Activated CD8-positive, alpha-beta T cell treated with anti-CD3 and anti-CD28 coated beads for 36 hours (primary cell): ENCODE measurements at places on chromosomes 5 and 9.
A peak's percentile ranks its signal among the peaks of the same experiment; 100 is the strongest.

DNA sequence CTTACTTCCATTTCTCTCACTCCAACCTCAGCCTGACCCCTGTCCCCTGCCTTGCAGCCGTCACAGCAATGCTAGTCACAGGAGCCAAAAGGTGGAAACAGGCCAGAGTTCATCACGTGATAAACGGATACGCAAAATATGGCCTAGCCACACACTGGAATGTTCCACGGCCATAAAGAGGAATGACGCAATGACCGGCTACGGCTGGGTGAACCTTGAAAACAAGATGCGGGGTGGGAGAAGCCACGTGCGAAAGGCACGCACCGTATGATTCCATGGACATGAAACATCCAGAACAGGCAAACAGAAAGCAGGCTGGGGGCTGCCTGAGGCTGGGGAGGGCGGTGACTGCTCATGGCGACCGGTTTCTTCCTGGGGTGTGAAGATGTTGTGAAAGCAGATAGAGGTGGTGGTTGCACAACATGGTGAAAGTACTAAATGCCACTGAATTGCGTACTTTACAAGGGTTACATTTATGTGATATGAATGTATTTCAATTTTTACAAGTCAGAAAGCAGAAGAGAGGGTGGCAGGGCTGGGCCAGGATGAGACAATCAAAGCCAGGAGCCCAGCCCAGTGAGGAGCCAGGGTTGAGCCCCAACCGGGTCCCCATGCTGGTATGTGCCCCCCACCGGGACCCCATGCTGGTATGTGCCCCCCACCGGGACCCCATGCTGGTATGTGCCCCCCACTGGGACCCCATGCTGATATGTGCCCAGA is 117.8 kb upstream of the SARDH start:
- no peaks in the 10 kb centered on the region for H3K27me3 ChIP-seq
- no peak overlapping the region for H3K4me3 ChIP-seq
- no peak for DNase-seq
- H3K27ac ChIP-seq = no peak overlapping the region
- H3K36me3 ChIP-seq = no peaks in the 10 kb centered on the region
- H3K4me1 ChIP-seq = no peaks in the 10 kb centered on the region

DNA sequence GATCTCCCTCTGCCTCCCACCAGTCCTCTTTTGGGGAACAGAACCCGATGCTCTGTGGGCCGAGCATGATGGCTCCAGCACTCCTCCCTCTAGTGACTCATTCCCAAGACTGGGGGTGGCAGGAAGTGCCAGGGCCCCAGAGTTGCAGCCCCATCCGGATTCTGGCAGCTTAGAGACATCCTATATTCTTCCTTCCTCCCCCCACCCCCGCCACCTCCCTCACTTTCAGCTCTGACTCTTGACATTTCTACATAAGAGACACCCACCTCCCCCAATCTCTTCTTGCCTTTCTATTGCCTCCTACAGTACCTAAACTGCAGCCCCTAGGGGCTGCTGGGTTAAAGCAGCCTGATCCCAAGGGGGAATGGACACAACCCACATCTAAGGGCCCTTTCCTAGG is 47.1 kb upstream of the MATR3 start:
- peak; percentile 85 for DNase-seq
- peaks cover 23% of the 10 kb centered on the region for H3K4me1 ChIP-seq
- no peak overlapping the region for H3K4me3 ChIP-seq
- H3K27ac ChIP-seq = peak overlapping the region; percentile 87

GRCh38 chr9:116901260-116901659 is 214.2 kb downstream of the TRIM32 start:
- no peaks in the 10 kb centered on the region for H3K4me1 ChIP-seq
- H3K36me3 ChIP-seq = no peaks in the 10 kb centered on the region
- no peak overlapping the region for H3K4me3 ChIP-seq
- DNase-seq = no peak

- H3K27me3 ChIP-seq = no peaks in the 10 kb centered on the region
- no peak for DNase-seq
- H3K36me3 ChIP-seq = peaks cover 15% of the 10 kb centered on the region
- H3K4me1 ChIP-seq = peaks cover 14% of the 10 kb centered on the region
- no peak overlapping the region for H3K4me3 ChIP-seq
Measured at GRCh38 chr9:75930730-75931321, 40.4 kb downstream of the PCSK5 start.

GRCh38 chr9:71895117-71895516 is 15.9 kb downstream of the ABHD17B start:
- peaks cover 8% of the 10 kb centered on the region for H3K36me3 ChIP-seq
- H3K4me3 ChIP-seq = no peak overlapping the region
- DNase-seq = no peak
- H3K4me1 ChIP-seq = peaks cover 55% of the 10 kb centered on the region

DNA sequence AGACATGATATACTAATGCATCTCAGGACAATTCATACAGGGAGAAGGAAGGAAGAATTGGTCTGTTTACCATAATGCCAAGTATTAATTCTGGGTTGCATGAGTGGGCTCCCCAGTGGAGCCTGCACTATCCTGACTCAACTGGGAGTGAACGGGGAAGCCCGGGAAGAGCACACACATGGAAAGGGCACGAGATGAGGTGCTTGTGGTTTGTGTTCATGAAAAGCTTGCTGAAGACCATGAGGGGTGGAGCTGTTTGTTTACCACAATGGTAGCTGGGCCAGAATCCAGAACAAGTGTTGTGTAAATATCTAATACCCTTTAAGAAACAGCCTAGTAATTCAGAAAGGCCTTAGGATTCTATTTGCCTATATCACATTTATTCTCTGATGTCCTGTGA is 44.6 kb downstream of the POC5 start:
- H3K36me3 ChIP-seq = peaks cover 14% of the 10 kb centered on the region
- H3K27me3 ChIP-seq = no peaks in the 10 kb centered on the region
- H3K4me3 ChIP-seq = no peak overlapping the region
- H3K4me1 ChIP-seq = peaks cover 36% of the 10 kb centered on the region

- no peak overlapping the region for H3K4me3 ChIP-seq
- no peaks in the 10 kb centered on the region for H3K36me3 ChIP-seq
- peaks cover 4% of the 10 kb centered on the region for H3K27me3 ChIP-seq
- DNase-seq = no peak
Measured at GRCh38 chr5:17232405-17232804, 15.0 kb downstream of the BASP1 start.

GRCh38 chr5:159917994-159918393 is 1.7 kb downstream of the ADRA1B start:
- no peak overlapping the region for H3K4me3 ChIP-seq
- no peak for DNase-seq
- H3K4me1 ChIP-seq = peaks cover 5% of the 10 kb centered on the region
- H3K27ac ChIP-seq = no peak overlapping the region
- peaks cover 49% of the 10 kb centered on the region for H3K27me3 ChIP-seq

GRCh38 chr9:91246846-91247245 is 114.9 kb downstream of the AUH start:
- H3K4me1 ChIP-seq = peaks cover 33% of the 10 kb centered on the region
- no peaks in the 10 kb centered on the region for H3K27me3 ChIP-seq
- H3K4me3 ChIP-seq = no peak overlapping the region
- no peak overlapping the region for H3K27ac ChIP-seq

- peaks cover 7% of the 10 kb centered on the region for H3K4me1 ChIP-seq
- H3K36me3 ChIP-seq = no peaks in the 10 kb centered on the region
- no peak overlapping the region for H3K27ac ChIP-seq
- no peak for DNase-seq
Measured at GRCh38 chr9:21244836-21245235, 5.0 kb upstream of the IFNA14 start.

DNA sequence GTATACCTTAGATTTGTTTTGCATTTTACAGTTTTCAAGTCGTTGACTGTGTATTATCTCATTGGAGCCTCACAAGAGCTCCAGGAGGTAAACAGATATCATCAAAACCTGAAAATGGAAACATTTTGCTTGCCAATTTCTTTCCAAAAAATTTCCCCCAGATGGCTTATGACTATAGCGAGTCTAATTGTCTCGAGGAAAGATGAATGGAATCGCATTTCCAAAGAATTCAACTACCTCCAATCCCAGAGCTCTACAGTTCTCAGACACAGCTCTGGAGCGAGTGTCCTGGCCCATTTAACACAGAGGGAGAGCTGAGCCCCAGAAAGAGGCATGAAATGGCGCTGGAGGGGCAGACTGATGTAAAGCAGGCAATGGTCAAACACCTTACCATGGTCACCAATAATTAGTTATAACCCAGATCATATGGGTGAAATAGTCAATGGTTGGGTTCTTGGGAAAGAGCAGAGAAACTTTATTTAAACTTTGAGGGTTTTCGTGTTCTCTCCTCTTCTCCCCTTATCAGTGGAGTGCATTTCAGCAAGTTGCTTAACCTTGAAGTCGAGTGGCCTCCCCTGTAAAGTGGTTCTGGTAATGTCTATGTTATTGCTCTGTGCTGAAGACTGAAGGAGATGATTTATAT is 168.2 kb downstream of the ZDHHC21 start:
- H3K27ac ChIP-seq = no peak overlapping the region
- no peak for DNase-seq
- peaks cover 3% of the 10 kb centered on the region for H3K27me3 ChIP-seq
- H3K36me3 ChIP-seq = no peaks in the 10 kb centered on the region
- H3K4me3 ChIP-seq = no peak overlapping the region

DNA sequence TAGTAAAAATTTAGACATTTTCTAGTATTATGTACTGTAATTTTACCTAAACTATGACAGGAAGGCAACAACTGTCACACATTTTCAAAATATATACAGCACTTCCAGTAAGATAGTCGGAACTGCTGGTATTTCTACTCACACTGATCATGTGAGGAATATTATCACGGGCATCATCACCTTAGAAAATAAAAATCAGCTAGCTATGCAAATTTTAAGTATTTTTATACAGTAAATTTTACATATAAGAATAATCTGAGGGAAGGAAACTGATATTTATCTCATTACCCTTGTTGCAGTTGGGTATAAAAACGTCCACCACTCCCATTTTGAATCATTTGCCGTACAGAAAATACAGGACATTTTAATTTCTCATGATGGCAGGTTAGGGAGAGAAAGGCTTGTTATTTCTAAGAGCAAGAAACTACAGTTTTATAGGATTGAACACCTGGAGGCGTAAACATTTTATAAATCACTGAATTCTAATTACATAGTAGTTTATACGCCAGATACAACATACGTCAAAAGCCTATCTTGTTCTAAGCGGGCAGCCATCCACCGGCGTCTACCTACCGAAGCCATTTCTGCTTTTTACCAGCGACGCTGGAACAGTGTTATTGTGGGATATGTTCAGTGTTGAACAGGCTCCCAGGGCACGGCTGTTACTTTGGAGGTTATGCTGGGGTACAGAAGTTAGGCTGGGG is 729 bp upstream of the TNPO1 start:
- no peaks in the 10 kb centered on the region for H3K36me3 ChIP-seq
- H3K4me3 ChIP-seq = peak overlapping the region; percentile 80
- H3K27ac ChIP-seq = peak overlapping the region; percentile 75
- no peak for DNase-seq

DNA sequence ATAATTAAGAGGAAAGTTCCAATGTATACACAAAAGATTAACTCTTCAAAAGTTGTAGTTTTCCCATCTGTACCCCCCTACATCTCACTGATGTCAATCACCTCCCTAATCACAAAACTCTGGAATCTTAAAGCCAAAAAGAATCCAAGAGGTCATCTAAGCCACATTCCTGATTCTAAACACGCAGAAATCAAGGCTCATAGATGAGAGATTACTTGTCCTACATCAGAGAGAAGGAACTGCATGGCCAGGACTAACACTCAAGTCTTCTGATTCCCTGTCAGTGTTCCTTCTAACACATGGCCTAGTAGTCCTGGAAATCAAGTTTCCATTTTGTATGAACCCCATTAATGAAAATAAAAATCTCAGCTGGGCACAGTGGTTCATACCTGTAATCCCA is 58.7 kb downstream of the MAPKAP1 start:
- no peak overlapping the region for H3K4me3 ChIP-seq
- no peak overlapping the region for H3K27ac ChIP-seq
- H3K4me1 ChIP-seq = peaks cover 84% of the 10 kb centered on the region
- no peaks in the 10 kb centered on the region for H3K27me3 ChIP-seq
- no peak for DNase-seq

GRCh38 chr5:102307232-102307631 is 11.1 kb upstream of the SLCO4C1 start:
- H3K27me3 ChIP-seq = no peaks in the 10 kb centered on the region
- H3K4me3 ChIP-seq = no peak overlapping the region
- H3K27ac ChIP-seq = no peak overlapping the region
- H3K4me1 ChIP-seq = no peaks in the 10 kb centered on the region

DNA sequence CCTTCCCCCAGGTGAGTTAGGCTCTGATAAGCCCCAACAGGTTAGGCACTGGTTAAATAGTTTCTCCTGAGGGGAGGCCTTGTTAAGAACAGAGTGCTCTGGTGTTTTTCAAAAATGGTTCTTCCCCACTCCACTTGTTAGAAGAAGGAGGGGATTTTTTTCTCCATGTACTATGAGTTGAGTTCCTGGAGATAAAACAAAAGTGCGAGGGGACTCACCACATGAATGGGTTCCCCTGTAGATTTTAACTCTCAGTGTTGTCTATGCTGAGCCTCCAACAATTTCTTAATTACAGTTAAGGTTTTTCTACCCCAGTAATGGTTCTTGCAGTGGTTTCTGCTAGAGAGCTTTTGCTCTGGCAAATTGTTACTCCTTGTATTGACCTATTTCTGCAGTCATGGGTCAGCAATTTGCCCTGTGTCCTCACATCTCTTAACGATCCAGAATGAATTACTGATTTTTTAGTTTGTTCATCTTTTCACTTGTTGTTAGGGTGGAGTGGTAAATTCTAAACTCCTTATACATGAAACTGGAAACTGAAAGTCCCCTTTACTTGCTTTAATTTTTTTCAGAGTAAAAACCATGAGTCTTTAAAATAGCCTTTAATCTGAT is 44.4 kb downstream of the SCAMP1 start:
- no peaks in the 10 kb centered on the region for H3K27me3 ChIP-seq
- H3K4me1 ChIP-seq = peaks cover 39% of the 10 kb centered on the region
- no peak for DNase-seq
- H3K36me3 ChIP-seq = peaks cover 27% of the 10 kb centered on the region
- no peak overlapping the region for H3K4me3 ChIP-seq
- H3K27ac ChIP-seq = no peak overlapping the region

GRCh38 chr5:37496902-37497445 is 117.9 kb downstream of the WDR70 start:
- H3K4me3 ChIP-seq = no peak overlapping the region
- no peaks in the 10 kb centered on the region for H3K27me3 ChIP-seq
- peaks cover 3% of the 10 kb centered on the region for H3K4me1 ChIP-seq
- no peak for DNase-seq

- H3K4me3 ChIP-seq = no peak overlapping the region
- no peaks in the 10 kb centered on the region for H3K27me3 ChIP-seq
- H3K27ac ChIP-seq = no peak overlapping the region
- H3K36me3 ChIP-seq = no peaks in the 10 kb centered on the region
Measured at GRCh38 chr5:80592105-80592504, 22.0 kb upstream of the ANKRD34B start.

DNA sequence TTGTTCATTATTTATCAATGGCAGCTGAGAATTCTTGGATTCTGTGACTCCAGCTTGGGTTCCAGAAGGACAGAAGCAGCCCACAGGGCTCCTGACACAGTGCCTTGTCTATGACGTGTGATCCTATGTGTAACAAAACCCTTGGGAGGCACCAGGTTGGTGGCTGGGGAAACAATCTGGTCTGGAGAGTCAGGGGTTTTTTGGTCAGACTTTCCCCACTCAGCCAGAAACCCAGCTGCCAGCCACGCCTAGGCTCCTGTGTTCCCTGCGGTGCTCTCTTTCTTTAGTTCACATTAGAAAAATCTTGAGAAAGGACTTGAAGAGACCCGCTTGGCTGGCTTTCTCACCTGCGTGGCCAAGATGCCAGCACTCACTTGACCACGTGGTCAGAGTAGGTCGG is 15.5 kb upstream of the ZBED3 start:
- no peaks in the 10 kb centered on the region for H3K27me3 ChIP-seq
- H3K4me3 ChIP-seq = no peak overlapping the region
- DNase-seq = no peak
- H3K36me3 ChIP-seq = peaks cover 3% of the 10 kb centered on the region
- H3K27ac ChIP-seq = no peak overlapping the region
- peaks cover 4% of the 10 kb centered on the region for H3K4me1 ChIP-seq
